ENCODE measurements at places on chromosomes 3 and 15.

DNA sequence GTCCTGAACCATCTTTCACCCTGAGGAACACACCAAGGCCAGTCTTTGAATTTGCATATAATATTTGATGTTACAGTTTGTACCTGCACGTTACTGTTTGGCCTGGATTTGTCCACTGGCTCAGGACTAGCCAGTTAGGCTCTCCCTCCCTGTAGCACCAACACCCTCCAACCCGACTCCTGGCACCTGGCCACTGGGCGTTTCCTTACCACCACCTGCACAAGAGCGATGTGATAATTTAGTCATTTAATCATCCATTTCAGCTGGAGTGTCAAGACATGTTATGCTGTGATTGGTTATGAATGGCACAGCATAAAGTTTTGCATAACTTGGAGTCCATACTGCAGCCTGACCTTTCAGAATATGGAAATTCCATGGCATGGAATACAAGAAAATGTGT lies 242.4 kb downstream of the KCNMB2 start:
- no peak for DNase-seq

GRCh38 chr3:124960105-124960504 lies 25.6 kb upstream of the MUC13 start:
- DNase-seq, result no peak

DNA sequence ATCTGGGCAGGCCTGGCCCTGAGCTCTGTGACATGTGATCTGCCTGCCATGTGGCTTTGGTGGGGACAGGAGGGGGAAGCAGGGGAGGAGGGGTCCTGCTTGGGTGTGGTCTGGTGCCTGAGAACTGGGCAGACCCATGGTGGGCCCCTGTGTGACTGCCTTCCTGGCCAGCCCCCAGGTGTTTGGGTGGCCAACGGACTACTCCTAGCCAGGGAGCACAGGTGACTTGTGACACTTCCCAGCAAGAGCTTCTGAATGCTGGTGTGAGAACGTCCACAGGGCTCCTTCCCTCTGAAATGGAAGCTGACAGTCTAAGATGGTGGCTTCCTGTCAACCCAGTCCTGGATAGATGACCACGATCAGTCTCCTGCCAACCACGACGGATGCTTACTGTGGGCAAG lies 136.1 kb upstream of the MEF2A start:
- no peak for DNase-seq

DNA sequence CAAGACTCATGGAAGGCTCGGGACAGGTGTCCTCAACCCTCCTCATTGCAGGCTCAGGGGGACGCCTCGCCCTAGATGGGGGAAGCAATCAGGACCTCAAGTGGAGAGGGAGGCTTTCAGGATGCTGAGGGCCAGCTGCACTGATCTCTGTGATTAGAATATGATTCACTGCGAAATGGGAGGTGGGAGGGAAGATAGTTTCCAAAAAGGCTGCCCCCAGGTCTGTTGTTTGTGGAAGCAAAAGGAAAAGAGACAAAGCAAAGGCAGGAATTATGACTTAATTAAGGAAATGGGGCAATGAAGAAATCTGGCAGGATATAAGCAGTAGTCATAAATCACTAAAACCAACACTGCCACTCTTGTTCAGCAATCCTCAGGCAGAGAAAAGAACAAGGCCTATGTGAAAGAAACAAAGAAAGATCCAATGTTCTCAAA lies 85.6 kb upstream of the ABHD17C start:
- no peak for DNase-seq

DNA sequence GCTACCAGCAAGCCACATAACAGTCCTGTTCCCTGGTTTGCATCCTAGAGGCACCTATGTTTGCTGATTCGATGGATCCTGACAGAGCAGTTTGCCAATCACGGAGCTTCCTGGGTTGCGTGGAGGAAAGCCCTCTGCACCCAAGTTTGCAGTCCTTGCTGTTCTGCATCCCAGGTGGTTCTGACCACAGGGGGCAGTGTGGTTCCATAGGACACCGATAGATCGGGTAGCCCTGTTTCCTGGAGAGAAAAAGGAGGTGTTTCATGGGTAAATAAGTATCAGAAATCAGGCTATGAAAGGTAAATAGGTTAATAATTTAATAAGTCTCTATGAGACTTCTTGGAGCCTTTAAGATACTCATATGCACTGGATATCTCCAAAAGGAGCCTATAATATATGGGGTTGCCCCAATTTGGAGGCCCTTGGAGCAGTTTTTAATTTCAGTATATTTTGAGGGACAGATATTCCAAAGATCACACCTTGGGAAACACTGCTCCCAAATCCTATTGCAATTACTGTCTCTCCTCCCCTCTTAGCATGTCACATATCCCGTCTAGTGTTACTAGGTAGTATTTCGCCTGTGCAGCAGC lies 194.6 kb upstream of the TPM1 start:
- DNase-seq, result peak; percentile 77

DNA sequence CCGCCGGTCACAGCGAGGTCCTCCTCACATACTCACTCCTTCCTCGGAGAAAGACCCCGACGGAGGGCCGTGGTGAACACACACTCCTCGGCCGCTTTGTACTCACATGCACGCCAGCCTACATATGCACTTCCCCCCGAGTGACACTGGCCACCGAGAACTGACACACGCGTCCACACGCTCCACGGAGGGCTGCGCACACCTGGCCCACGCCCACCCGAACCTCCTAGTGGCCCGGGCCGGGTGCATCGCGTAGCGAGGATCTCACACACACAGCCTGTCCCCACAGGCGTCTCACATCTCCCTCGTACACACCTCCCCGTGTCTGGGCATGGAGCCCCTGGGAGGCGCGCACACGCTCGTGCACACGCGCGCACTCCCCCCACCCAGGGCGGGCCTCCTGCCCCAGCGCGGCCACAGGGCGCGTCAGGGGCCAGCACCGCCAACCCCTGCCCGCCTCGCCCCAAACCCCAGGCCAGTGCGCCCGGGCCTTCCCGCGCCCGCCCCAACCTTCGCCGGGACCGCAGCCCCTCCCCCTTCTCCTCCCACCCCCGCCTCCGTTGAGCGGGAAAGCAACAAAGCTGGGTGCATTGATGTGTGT lies 411 bp upstream of the C3orf70 start:
- DNase-seq, result no peak

DNA sequence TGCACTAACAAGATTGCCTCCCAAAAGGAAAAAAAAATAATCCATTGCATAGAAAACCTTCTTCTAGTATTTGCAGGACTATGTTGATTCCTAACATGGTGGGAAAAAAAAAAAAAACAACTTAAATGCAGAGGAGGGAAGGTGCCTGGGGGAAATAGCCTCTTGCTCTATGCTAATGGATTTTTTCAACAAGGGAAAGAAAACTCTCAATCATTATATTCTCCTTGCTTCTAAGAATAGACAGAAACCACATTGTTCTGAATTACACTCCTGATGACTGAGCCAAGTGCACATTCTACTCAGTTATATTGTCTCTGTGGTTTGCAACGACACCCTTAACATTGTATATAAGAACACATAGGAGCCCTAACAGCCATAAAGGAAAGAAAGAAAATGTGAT lies 760.2 kb downstream of the NAALADL2 start:
- DNase-seq, result no peak

DNA sequence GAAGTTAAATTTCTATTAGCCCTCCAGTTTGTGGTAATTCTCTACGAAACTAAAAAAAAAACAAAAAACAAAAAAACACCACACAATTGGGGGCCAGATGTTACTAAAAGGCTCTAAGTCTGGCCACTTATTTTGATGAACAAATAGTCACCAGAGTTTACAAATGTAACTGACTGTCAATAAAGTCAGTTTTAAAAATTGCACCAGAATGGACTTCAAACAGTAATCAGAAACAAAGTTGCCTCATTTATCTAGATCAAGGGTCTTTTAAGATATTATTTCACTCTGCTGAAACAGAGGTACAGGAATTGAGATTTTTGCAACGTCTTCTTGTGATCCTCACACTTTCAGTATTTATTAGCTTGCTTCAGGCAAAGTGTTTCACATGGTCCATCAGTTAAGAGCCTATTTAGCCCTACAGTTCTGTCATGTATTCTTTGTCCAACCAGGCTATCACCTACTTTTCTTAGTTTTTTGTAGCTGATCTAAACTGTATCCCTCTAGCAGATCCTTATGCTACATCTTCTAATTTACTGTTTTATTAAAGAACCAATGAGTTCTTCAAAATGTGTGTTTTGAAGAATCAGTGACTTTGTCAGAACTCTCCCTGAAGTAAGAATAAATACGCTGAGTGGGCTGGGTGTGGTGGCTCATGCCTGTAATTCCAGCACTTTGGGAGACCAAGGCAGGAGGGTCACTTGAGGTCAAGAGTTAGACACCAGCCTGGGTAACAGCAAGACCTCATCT lies 74.7 kb downstream of the ANKRD28 start:
- DNase-seq, result no peak

DNA sequence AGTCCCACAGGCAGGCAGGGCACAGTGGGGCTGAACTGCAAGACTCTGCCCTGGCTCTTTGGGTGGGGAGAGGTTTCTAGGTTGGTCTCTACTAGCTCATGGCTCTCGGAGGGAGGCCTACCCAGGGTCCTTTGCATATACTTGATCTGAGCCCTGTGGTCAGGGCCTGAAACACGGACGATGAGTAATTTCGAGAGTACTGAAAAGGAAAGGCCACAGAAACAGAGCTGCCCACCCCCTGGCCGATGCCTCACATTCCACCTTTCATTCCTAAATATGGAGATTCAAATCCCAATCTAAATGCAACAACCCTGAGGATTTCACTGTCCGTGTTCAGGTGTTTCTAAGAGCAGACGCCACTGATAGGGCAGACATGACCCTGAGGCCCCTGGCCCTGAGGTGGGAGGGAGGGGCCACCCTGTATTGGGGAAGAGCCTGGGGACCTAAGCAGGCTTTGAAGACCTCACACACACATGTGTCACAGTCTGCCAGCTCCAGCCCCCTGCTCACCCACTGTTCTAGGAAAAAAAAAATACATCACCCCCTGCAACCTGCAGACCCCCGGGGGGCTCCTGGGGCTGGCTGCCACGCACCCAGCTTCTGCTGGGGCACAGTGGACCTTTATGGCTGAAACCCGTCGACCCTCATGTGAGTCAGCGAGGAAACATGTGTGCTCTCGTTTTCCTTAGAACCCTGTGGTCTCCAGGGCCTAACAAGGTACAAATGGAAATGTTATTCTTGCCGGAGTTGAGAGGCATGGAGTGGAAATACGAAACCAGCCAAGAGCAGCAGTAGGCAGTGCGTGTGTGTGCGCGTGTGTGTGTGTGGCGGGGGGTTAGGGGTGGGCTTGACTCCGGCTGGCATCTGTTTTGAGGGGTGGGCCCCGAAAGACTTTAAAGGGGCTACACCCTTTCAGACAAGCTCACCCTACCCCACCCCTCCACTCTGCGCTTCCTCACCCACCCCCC lies 112.7 kb downstream of the CHSY1 start:
- DNase-seq, result no peak

GRCh38 chr3:150607267-150608065 lies 4.3 kb downstream of the SELENOT start:
- DNase-seq, result no peak

DNA sequence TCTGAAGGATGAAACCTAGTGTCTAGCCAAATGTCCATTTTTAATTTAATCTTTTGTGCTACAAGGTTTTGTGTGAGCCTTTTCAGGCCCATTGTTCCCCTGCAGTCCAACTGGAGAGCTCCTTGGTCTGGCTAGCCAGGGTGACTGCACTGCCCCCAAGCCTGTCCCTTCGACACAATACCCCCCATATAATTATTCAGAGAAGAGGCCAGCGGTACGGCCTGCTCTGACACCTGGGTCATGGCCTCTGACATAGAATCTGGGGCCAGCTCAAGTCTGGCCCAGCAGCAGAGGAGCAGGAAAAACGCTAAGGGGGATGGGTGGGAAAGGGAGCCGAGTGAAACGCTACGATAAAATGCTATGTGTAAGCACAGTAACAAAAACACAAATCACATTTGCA lies 64.2 kb upstream of the PYGO1 start:
- DNase-seq, result no peak

GRCh38 chr15:81029414-81030300 lies 28.9 kb downstream of the TLNRD1 start:
- DNase-seq, result no peak

DNA sequence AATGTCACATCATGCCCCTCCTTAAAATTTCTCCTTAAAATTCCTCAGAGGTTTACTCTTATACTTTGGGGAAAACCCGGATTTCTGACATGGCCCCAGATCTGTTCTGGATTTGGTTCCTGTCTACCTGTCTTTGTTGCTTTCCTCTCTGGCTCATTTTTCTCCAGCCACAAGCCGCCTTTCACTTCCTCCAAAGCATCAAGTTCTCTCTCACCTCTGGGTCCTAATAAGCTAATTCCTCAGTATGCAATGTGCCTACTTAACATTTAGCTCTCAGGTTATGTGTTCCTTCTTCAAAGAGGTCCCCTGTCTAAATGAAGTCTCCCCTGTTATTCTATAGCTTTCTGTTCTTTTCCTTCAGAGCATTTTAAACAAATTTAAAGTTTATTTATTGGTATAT lies 16.1 kb downstream of the HMG20A start:
- DNase-seq, result no peak

DNA sequence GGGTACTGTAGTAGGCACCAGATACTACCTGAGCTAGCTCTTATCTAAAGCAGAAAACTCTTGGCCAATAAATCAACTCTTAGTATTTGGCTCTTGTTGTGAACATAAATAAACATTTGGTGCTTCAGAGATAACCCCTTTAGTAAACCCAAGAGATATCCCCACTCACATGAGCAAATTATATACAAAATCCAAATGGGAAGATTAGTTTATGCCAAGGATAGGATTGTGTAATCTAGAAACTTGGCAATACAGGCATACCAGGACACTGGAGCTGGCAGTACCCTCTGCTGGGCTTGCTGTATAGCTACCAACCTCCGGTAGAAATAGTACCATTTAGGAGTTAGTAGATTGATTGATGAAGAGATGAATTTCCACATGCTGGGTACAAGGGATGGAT lies 127.0 kb downstream of the LIPC start:
- peak; percentile 51 for DNase-seq

DNA sequence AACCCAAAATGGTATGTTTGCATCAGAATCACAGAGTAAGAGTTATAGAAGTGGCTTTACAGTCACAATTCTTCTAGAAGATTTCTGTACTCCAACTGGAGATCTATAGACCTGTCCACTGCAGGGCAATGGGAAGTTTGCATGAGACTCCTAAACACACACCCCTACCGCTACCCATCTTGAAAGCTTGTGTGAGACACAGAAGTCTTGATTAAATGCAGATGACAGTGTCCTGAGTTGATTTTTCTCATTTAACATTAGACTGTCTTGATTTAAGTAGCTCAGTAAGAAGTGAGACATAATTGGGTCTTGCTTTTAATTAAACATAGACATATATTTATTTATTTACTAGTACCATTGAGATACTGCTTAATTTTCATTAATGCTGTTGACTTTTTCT lies 54.4 kb downstream of the CD47 start:
- DNase-seq, result no peak

All from left lobe of liver (tissue), 2 donors.